Esophagus squamous epithelium (tissue), 5 donors: ENCODE measurements at places on chromosomes 12 and 14.

DNA sequence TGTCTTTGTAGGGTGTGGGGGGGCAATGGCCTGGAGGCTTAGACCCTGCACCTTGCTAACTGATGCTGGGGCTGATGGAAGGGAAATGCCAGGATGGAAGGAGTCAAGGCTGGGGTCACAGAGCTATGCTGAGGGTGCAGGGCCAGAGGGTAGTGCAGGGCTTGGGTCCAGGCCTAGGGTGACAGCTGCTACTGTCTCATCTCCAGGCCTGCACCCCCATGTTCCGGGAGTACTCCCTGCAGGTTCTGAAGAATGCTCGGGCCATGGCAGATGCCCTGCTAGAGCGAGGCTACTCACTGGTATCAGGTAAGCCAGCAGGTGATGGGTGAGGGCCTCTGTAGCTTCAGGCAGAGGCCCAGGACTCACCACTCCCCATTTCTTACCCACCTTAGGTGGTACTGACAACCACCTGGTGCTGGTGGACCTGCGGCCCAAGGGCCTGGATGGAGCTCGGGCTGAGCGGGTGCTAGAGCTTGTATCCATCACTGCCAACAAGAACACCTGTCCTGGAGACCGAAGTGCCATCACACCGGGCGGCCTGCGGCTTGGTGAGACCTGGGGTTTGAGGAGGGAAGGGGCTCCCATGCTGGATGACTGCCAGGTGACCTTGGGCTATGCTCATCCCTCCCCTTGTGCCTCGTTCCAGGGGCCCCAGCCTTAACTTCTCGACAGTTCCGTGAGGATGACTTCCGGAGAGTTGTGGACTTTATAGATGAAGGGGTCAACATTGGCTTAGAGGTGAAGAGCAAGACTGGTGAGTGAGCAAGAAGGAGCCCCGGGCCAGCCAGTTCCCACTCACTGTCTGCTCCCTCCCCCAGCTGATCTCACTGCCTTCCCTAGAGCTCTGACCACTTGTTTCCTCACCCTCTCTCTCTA is 4.1 kb downstream of the SHMT2 start:
- no peak for DNase-seq

DNA sequence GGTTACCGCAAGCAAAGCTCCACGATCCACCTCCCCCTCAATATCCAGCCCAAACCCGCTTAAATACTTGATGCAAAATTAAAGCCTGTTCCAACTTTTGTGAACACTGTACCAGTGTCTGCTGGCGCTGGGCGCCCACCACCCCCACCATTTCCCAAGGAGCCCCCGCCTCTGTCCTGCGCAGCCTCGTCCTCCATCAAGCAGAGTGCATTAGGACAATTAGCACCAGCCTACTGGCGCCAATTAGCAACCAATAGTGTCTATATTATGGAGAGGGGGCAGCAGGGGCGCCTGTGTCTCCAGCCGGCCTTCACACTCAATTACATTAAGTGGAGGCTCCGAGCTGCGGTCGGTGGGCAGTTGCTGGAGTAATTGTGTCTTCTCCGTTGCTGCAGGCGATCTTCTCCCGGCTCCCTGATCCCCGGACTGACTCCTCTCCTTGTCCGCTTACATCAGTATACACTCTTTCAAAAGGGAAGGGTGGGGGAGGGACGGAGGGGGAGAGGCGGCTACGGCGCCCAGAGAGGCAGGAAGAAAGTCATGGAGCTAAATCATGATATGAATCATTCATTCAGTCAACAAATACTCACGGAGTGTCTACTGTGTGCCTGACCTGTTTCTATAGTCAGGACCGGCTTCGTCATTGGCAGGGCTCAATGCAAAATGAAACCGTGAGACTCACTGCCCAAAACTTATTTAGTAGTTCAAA is 707.3 kb downstream of the MED13L start:
- DNase-seq, result no peak

DNA sequence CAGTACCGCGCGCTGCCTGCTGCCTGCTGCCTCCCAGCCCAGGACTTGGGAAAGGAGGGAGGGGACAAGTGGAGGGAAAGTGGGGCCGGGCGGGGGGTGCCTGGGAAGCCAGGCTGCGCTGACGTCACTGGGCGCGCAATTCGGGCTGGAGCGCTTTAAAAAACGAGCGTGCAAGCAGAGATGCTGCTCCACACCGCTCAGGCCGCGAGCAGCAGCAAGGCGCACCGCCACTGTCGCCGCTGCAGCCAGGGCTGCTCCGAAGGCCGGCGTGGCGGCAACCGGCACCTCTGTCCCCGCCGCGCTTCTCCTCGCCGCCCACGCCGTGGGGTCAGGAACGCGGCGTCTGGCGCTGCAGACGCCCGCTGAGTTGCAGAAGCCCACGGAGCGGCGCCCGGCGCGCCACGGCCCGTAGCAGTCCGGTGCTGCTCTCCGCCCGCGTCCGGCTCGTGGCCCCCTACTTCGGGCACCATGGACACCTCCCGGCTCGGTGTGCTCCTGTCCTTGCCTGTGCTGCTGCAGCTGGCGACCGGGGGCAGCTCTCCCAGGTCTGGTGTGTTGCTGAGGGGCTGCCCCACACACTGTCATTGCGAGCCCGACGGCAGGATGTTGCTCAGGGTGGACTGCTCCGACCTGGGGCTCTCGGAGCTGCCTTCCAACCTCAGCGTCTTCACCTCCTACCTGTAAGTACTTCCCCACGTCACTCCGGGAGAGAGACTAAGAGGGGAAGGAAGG is at the start of gene LGR5:
LGR5 (plus strand) TSS at position 186 of the 732 bp plus-strand sequence; CDS start at position 469, 283 bp downstream.
- no peak for DNase-seq

GRCh38 chr12:68137335-68137830 is 22.2 kb downstream of the IFNG start:
- no peak for DNase-seq

- no peak for DNase-seq
These were observed 19.1 kb upstream of the LDHB start for GRCh38 chr12:21676776-21677175.

GRCh38 chr12:32515137-32515873 is 115.9 kb downstream of the FGD4 start:
- DNase-seq, result no peak

- no peak for DNase-seq
These were observed 638.5 kb downstream of the MED13L start for GRCh38 chr12:115638733-115639647.

- no peak for DNase-seq
These were observed 33.9 kb downstream of the FBXO33 start for GRCh38 chr14:39398382-39398781.

GRCh38 chr14:102760496-102761193 is 16.6 kb upstream of the TRAF3 start:
- DNase-seq, result no peak

- no peak for DNase-seq
These were observed 8.8 kb upstream of the FGF6 start for GRCh38 chr12:4454315-4454860.

- DNase-seq, result no peak
These were observed 255.2 kb upstream of the DDHD1 start for GRCh38 chr14:53408175-53408879.

- no peak for DNase-seq
These were observed 6.3 kb upstream of the DCAF4 start for GRCh38 chr14:72920008-72920407.

GRCh38 chr12:39483042-39483441 is 40.1 kb upstream of the KIF21A start:
- DNase-seq, result no peak

- no peak for DNase-seq
These were observed 60.9 kb upstream of the TMEM263 start for GRCh38 chr12:106894774-106895173.

DNA sequence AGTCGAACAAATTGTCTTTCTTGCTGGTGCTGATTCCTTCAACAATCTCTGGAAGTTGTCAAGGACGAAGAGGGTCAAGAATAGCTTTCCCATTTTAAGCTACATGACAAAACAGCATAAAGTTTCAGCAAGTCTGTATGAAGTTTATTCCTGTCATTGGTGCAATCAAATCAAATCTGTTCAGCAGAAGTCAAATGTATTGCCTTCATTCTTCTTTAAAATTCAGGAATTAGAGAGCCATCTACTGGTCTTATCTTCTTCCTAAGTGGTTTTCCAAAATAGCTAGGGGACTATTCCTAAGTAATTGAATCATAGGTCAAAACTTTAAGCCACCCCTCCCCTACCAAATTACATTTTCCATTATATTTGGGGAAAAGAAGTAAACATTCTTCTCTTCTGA is 990.2 kb downstream of the GALC start:
- DNase-seq, result no peak

DNA sequence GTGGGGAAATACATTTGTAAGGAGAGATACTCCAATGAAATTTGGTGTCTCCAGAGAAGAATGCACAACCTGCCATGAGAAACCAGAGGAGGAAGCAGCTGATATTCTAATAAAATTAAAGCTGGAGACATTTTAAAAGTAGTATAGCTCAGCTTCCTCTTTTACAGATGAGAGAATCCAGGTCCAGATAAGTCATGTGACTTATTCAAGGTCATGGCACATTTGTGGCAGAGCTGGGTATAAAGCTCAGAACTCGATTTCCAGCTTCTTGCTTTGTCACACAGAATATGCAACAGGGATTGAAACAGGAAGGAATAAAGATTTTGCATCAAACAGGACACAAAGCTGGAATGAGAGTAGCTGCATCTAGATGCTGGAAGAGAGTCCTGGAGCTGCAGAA is 174.8 kb downstream of the EMP1 start:
- DNase-seq, result no peak

GRCh38 chr14:20986811-20987210 is 3.0 kb upstream of the METTL17 start:
- DNase-seq, result no peak

- no peak for DNase-seq
These were observed 42.6 kb downstream of the SLCO1A2 start for GRCh38 chr12:21292111-21292510.

GRCh38 chr12:53205747-53206419 is 1.2 kb downstream of the ITGB7 start:
- no peak for DNase-seq

DNA sequence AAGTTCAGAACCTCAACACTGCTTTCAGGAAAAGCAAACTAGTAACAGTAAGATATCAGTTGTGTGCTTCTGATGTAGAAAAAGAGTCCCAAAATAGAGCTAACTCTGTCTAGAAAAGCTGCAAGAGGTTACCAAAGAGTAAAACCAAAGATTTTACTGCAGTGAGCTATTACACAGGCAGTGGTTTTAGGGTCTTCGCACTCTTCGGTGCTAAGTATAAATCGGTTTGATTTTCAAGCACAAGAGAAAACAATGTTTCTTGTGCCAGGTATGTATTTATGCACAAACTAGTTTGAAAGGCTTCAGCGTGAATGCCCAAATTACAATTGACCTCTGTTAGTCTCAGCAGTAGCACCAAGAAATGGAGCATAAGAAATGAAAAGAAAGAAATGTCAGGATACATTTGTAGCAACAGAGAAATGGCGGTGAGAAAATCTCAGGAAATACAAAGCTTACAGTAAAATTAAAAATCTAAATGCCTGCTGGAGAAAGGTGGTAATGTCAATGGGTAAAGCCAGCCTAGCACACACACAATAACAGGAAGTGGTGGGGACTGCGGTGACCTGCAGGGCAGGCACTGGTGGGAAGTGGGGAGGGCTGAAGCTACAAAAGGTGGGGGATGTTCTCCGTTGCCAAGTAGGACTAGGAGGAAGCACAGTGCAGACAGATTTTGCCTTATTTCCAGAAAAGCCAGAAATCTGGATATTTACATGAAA is 18.0 kb upstream of the DYRK2 start:
- peak; percentile 21 for DNase-seq

DNA sequence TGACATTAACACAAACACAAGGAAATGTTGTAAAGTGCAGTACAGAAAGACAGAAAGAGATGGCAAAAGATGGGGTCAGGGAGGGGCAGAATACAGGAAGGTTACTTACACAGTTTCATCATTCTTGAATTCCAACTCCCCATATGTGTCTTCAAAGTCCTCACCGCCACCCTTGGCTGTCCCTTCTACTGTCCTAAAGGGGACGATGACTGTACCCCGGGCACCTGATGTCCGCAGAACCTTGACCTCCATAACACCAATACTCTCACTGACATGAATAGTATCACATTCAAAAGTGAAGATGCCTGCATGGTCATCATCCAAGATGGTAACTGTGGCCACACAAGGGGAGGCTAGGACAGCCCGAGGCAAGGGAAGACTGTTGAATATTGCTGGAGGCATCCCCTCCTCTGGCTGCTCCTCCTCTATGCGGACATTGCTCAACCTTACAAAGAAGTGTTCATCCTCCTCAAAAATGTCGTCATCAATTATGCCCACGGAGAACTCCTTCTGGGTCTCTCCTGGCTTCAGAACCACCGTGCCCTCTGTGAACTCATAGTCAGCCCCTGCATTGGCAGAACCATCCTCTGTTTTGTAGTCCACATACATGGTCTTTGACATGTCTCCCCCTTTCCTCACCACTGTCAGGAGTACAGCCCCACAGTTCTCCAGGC is 22.1 kb downstream of the SLC8A3 start:
- DNase-seq, result no peak

- DNase-seq, result no peak
These were observed 74.0 kb downstream of the TSPAN9 start for GRCh38 chr12:3150931-3151835.

DNA sequence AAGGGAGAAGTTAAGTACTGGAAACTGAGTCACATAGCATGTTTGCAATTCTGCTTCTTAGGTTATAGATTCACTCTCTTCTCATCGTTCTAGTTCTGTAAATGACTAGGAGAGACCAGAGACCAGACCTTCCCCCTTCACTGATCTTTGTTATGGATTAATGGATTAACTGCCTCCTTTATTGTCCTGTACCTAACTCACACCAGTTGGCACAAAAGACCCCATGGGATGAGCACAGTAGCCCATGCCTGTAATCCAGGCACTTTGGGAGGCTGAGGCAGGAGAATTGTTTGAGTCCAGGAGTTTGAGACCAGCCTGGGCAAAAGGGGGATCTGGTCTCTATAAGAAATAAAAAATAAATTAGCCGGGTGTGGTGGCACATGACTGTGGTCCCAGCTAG is 20.8 kb downstream of the BCAT1 start:
- no peak for DNase-seq

DNA sequence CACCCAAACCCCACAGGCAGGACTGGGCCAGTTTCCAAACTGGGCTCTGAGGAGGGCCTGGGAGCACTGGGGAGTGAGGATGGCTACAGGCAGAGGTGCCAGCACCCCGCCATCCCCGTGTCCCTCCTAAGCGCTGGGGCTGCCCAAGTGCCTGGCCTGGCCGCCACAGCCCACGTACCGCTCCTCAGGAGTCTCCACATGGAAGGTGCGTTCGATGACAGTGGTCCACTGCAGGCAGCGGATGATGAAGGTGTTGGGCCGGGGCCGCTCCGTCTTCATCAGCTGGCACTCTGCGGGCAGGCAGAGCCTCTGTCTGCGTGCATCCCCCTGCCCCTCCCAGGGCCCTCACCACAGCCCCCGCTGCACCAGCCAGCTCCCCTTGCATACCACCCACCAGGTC is 19.1 kb downstream of the AKT1 start:
- no peak for DNase-seq

DNA sequence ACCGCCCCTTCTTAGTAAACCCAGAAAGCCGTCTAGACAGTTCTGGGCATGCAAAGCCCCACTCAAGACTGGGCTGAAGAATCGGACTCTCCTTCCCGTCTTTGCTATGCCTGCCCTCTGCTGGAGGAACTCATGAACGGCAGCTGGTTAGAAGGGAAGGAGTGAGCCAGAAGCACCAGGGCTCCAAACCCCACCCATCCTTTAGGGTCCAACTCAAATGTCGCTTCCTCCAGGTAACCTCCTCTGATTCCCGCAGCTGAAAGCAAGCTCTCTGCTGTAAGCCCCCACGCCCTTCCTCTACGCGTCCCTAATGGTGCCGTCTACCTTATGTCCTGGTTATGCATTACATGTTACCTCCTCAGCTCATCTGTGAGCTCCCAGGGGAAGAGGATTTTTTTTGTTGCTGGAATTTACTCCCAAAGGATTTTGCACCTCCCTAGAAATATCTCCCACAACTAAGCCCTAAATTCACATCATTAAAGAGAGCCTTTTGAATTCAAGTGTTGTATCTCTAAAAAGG is 59.0 kb upstream of the SCN8A start:
- no peak for DNase-seq
